ENCODE measurements at places on chromosomes 12 and 14. TPM values are rescaled to one million over a fixed set of nuclear protein-coding genes. Genes with fewer than 3 reads are reported as not detected.

The CSRP2 gene
- not detected for total RNA-seq

The ITGA7 gene
- total RNA-seq = 2.6 TPM

The MYF5 gene
- total RNA-seq = not detected

The LRRC10 gene
- total RNA-seq = not detected

The FOXN4 gene
- not detected for total RNA-seq
